Fibroblast of villous mesenchyme (primary cell): ENCODE measurements at places on chromosomes 12 and 14. TPM values are rescaled to one million over a fixed set of nuclear protein-coding genes. Genes with fewer than 3 reads are reported as not detected.

Gene RAB15
- 3.5 and 4.2 TPM in 2 replicates for total RNA-seq

Gene ST8SIA1
- 0.43 and 1.3 TPM in 2 replicates for total RNA-seq

Gene TAS2R9
- total RNA-seq: not detected in 2 replicates

Gene KLHDC2
- 63.0 and 73.1 TPM in 2 replicates for total RNA-seq

Gene LTB4R
- total RNA-seq: 1.3 and 1.6 TPM in 2 replicates

Gene PPP1R36
- total RNA-seq: 0.97 and 3.5 TPM in 2 replicates

Gene SMIM41
- total RNA-seq: 0.32 and 0.43 TPM in 2 replicates

Gene RASSF8
- total RNA-seq: 60.6 and 127 TPM in 2 replicates

Gene EXOC3L4
- under 0.01 TPM in 1 of 2 replicates, not detected in the other for total RNA-seq

Gene ASIC1
- 1.3 and 1.6 TPM in 2 replicates for total RNA-seq

Gene TAC3
- total RNA-seq: 0.43 TPM in 1 of 2 replicates, not detected in the other

Gene WSCD2
- under 0.01 TPM in 1 of 2 replicates, not detected in the other for total RNA-seq

Gene LHX5
- total RNA-seq: not detected in 2 replicates

Gene CAND1
- 132 and 158 TPM in 2 replicates for total RNA-seq

Gene TRPV4
- 0.43 and 0.97 TPM in 2 replicates for total RNA-seq

Gene SLC10A1
- total RNA-seq: not detected in 2 replicates

Gene KRT2
- total RNA-seq: not detected in 2 replicates

Gene ERBB3
- 0.32 and 1.7 TPM in 2 replicates for total RNA-seq

Gene HIGD1C
- not detected in 2 replicates for total RNA-seq

Gene KCNC2
- 0.43 TPM in 1 of 2 replicates, not detected in the other for total RNA-seq

Gene REM2
- under 0.01 and 0.43 TPM in 2 replicates for total RNA-seq

Gene KCNH5
- total RNA-seq: under 0.01 TPM in 2 replicates

Gene DNM1L
- total RNA-seq: 76.0 and 103 TPM in 2 replicates

Gene TOMM20L
- total RNA-seq: not detected in 2 replicates

Gene RAPGEF3
- total RNA-seq: 3.2 and 9.1 TPM in 2 replicates

Gene UTP20
- total RNA-seq: 25.1 and 32.0 TPM in 2 replicates
